ENCODE measurements at places on chromosomes 12 and 14.

DNA sequence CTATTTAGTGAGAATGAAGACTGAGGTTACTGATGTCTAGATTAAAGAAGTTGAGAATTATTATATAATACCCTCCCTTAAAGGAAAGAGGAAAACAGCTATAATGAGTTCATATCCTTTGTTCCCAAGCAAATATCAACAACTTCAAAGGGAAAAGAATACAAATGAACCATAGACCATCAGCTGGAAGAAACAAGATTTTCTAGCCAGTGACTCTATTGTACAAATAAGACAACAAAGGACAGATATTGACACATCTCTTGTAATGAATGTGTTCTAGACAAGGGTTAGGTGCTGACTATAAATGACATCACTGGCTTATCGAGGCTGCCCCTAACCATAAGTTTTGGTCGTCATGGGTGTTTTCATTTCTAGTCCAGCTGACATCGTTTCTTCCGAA, 48.2 kb downstream of the SLC38A4 start:
- no peak for DNase-seq

DNA sequence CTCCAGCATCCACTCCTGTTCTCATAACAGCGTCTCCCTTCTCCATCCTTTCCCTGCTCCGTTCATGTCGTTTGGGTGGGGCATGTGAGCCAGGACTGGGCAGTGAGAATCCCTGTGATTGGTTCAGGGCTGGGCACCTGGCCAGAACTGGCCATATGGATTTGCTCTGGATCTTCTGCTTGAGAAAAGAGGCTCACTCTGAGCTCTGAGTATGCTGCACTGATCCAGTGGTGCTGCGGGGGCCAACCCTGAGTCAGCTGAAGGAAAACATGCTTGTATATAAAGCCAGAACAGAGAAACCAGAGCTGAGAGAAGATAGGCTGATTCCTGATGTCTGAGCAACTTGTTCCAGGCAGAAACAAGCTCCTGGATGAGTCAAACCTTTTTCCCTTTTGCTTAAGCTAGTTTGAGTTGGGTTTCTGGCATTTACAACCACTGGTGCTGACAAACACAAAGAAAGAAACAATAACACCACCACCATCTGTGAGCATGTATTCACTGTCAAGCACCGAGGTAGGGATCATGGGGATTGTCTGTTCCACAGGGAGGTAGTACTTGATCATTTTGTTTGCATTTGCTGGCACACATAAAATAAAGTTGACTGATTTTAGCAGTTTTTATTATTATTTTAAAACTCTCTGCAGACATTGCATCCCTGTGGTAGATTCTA, 14.0 kb upstream of the HPD start:
- no peak for DNase-seq

DNA sequence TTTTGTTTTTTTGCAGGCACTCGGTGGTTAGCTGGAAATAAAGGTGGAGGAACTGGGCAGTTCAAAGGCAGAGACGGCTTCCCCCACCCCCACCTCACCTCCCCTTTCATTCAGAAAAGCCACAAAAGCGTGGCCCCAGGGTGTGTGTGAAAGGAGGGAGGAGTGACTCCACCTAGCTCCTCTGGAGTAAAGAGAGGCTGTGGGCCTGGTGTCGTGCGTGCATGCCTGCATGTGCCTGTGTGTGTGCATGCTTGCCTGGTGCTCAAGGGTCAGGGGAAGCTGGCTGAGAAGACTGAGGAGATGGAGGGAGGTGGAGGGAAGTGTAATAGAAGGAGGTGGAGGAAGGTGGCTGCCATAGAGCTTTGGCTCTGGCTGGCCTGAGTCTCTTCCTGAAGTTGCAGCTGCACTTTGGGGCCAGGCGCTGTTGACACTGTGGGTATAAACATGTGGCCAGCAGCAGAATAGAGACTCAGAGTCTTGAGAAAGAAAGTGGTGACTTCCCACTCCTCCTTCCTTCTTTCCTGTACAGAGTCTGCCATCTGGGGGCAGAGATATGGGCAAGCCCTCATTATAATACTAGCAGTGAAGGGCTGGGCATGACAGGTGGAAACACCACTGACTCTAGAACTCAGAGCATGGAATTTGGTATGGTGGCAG, 36.9 kb upstream of the SINHCAF start:
- DNase-seq: peak; percentile 54

GRCh38 chr12:131437706-131438492, 273.0 kb upstream of the SFSWAP start:
- no peak for DNase-seq

GRCh38 chr14:64855721-64856528, 23.8 kb downstream of the SPTB start:
- DNase-seq: no peak

GRCh38 chr14:102461490-102462338, 47.9 kb downstream of the ANKRD9 start:
- DNase-seq: no peak

DNA sequence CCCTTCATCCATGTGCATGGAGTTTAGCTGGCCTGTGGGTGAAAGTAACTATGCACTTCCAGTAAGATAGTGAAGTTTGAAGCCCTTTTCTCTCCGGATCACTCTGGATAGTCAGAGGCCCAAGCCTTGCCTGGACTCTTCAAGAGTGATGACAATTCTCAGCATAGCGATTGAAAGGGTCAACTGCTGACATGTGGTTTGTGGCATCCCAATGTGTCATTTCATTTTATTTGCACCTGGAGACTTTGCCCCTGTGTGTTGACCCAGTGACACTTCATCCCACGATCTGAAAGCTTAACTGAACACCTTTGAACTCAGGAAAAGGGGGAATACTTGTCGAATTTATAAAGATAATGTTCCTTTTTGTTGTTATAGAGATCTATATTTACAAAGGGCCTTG, 711.9 kb upstream of the TMEM132C start:
- no peak for DNase-seq

GRCh38 chr12:15320881-15321280, 1.4 kb upstream of the PTPRO start:
- no peak for DNase-seq

All from activated CD8-positive, alpha-beta memory T cell treated with anti-CD3 and anti-CD28 coated beads for 24 hours (primary cell).